ENCODE measurements at places on chromosomes 1 and 21.
A peak's percentile ranks its signal among the peaks of the same experiment; 100 is the strongest.

DNA sequence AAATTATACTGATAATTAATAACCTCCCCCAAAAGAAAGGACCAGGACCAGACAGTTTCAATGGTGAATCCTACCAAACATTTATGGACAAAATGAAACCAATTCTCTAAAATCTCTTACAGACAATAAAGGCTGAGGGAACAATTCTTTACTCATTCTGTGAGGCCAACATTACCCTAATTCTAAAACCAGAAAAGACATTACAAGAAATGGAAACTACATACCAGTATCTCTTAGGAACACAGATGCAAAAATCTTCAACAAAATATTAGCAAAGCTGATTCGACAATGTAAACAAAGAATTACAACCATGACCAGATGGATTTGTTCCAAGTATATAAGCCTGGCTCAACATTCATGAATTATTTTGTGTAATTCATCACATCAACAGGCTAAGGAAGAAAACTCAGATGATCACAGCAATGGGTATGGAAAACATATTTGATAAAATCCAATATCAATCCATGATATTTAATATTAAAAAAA is 8.6 kb downstream of the TMED5 start:
- no peak for DNase-seq

DNA sequence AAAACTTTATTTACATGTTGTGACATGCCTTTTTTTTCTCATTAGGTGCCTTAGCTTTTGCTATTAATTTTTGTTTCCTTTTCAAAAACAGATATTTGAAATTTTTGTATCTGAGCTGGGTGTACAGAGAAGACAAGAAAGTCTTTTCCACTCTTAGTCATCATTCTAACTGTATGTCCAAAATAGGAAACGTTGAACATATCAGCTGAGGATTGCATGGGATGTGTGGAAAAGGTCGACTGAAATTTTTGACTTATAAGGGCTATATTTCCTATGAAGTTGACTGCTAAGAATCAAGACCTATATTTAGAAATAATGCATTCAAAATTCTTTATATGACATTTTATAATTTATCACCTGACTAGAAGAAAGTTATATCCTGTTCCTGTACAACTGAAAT is 270.0 kb upstream of the ZRANB2 start:
- no peak for DNase-seq

- no peak for DNase-seq
These were observed 24.0 kb downstream of the DDR2 start for GRCh38 chr1:162656266-162656665.

- DNase-seq = peak; percentile 76
These were observed 570 bp upstream of the NPR1 start for GRCh38 chr1:153677718-153678518.

DNA sequence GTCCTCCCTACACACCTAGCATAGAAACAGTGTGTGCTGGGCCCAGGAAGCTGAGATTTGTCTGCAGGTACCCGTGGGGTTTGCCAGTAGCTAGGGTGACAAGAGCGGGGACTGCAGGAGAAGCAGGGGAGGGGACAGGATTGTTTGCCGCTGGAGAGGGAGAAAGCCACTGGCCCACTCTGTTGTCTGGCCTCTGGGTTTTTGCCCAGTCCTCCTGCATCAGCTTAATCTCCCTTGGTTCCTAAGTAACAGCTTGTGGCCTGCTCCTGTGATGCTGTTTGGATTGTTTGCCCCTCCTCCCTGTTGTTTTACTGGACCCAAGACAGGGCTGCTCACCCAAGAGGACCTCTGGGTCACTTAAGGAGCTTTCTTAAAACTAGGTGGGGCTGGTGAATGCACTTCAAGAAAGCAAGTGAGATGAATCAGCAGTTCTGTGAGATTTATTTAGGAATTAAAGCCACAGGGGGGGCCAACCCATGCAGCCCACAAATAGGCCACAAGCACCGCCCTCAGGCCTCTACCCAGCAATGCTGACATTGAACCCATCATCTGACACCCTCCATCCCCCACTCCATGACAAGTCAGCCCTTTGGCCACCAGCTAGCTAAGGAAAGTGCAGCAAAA is 142.8 kb downstream of the ZZZ3 start:
- no peak for DNase-seq

- no peak for DNase-seq
These were observed 21.5 kb downstream of the INAVA start for GRCh38 chr1:200916152-200916551.

DNA sequence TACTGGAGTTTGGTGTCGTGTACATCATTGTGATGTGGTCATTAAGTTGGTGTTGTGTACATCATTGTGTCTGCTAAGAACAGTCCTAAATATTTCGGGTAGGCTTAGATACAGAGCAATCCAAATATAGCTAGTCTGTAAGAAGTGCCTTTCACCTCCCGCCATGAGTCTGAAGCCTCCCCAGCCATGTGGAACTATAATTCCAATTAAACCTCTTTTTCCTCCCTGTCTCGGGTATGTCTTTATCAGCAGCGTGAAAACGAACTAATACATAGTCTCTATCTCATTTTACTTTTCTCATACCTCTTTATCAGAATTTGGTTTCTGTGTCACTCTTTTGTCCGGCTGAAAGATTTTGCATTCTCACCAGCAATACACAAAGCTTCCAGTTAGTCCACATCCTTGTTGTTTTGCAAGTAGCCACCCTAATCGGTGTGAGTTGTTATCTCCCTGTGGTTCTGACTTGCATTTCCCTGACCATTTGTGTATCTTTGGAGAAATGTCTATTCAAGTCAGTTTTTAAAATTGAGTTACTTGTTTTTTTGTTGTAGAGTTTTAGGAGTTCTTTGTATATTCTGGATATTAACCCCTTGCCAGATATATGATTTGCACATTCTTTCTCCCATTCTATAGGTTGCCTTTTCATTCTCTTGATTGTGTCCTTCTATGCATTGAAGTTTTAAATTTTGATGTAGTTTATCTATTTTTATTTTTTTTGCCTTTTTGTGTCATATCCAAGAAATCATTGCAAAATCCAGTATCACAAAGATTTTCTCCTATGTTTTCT is 56.5 kb downstream of the FNBP1L start:
- no peak for DNase-seq

DNA sequence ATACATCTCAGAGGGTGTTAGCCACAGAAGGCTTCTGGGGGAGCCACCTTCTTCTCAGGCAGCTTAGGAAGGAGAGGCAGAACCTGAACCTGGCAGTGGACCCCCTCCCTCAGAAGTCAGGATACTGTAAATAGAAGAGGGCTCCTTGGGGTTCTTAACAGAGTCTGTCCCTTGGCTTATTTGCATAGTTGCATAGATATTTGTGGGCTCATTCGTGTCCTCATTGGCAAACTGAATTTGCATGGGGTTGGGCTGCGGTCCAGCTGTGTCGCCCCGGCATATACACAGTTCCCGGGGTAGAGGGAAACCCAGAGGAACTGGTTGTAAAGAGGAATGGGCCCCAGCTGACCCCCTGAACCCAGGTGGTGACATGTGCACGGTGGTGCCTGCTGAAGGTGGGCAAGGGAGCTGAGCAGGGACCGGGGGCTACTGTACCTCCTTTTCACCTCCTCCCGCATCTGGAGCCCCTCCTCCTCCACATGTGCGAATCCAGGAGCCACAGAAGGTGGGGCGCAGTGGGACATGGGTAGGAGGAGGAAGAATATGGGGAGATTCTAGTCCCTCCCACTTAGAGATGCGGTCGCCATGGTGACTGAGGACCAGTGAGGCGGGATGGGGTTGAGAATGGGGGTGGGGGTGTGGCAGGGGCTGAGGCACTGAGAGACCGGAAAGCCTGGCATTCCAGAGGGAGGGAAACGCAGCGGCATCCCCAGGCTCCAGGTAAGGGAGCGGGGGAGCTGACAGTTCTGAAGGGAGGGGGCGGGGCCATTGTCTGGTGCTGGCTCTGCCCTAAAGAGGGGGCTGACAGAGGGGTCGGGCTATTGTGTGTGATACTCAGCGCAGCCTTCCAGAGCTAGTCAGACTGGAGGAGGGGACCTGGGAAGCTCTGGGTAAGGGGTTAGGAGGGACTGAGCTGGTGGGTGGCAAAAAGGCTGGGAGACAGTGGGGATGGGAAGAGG is 3.7 kb upstream of the SEMA4A start:
- DNase-seq = no peak

Measured in Ammon's horn (tissue), 1 donor.